ENCODE measurements at places on chromosomes 11 and 22. TPM values are rescaled to one million over a fixed set of nuclear protein-coding genes. Genes with fewer than 3 reads are reported as not detected.

Gene MS4A1
- total RNA-seq, result not detected

Gene ZNF74
- total RNA-seq, result 5.9 TPM

Gene MPPED1
- total RNA-seq, result not detected

Gene OR51A2
- not detected for total RNA-seq

Gene INTS4
- total RNA-seq, result 18.5 TPM

Gene PKDREJ
- not detected for total RNA-seq

Gene CST6
- not detected for total RNA-seq

Gene VSTM5
- total RNA-seq, result not detected

Gene OR8A1
- total RNA-seq, result not detected

Gene C11orf16
- not detected for total RNA-seq

Gene GSTT2B
- 0.43 TPM for total RNA-seq

Data from A549 treated with GW870086 at 1 μM for 4 hours (cell line).